ENCODE measurements at places on chromosomes 7 and 10.

DNA sequence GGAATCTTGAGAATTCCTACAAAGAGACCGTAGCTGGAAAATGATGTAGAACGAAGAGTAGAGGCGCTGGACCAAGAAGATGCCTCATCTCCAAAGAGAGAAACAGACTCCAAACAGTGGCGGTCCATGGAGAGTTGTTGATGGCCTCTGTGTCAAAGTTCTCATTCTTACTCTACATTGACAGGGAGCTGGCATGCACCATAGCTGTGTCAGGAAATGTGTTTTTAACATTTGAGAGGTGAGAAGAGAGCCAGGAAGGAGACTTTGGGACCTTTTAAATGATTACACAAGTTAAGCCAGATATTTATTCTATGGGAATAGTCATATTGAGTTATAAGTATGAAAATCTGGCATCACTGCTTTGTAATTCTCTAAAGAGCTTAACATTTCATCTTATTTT is 61.5 kb upstream of the FERD3L start:
- no peak for DNase-seq

DNA sequence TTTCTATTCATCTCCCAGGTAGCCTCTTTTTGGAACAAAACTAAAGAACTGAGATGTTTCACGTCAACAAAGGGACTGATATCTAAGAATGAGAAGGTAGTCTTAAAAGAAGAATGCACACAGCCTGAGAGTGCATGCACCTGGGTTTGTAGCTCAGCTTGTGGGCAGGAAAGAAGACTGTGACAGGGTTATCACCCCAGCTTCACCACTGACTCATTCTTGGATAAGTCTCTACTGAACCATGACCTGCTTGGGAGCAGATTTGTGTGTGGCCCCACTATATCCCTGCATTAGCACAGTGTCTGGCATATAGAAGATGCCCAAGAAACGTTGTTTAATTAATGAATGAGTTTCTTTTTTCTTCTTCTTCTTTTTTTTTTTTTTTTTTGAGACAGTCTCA is 187.5 kb downstream of the GPAM start:
- no peak for DNase-seq

- no peak for DNase-seq
Measured at GRCh38 chr10:1706711-1707110, 30.6 kb downstream of the ADARB2 start.

- no peak for DNase-seq
Measured at GRCh38 chr7:7231000-7231399, 48.7 kb downstream of the C1GALT1 start.

DNA sequence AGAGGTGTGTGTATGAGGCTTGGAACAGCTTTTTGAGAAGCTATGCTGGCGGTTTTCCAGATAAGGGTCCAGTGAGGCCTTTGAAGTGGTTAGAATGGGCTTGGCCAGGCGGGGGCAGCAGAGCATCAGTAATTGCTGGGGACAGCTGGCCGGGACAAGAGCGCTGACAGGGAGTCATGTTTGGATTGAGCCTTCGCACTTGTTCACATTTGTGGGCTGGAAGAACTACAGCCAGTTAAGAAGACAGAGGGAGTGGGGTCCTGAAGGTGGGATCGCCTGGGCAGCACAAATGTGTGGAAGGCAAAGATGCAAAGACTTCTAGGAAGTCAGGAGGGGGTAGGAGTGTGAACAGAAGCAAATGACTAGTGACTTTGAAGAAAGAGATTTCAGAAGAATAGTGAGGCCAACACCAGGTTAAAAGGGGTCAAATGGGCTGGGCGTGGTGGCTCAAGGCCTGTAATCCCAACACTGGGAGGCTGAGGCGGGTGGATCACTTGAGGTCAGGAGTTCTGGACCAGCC is 12.7 kb upstream of the SDHAF3 start:
- DNase-seq, result peak; percentile 65

DNA sequence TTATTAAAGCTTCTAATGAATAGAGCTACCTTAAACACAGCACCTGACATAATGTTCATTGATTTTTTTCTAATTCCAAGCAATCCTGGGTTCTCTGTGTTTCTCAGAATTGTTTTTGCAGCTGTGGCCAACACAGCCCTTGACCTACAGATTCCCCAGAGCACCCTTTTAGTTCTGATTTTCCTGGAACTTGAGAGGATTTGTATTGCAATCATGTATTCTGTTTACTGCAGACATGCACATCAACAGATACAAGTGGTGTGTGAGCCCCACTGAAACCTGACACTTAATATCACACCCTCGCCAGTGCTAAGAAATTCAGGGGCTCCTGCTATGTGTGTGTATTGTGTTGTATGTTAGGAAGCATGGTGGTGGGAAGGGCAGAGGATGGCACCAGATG is 344.2 kb upstream of the POM121L12 start:
- DNase-seq, result no peak

DNA sequence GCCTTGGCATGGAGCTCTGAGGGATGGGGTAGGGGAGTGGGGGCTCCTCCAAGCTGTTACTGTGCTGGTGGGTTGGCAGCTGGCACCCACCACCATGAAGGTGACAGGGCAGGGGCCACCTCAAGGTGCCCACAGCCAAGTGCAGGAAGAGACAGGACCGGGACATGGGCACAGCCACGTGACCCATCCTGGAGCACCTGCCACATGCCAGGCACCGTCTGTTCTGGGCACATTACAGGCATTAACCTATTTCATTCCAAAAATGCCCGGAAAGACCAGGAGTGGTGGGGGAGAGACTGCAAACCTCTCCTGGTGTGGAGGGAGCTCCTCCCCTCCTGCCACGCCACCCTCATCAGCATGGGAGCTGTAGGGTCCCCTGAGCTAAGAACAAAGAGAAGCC is 56.7 kb downstream of the CAMK2B start:
- DNase-seq, result no peak

DNA sequence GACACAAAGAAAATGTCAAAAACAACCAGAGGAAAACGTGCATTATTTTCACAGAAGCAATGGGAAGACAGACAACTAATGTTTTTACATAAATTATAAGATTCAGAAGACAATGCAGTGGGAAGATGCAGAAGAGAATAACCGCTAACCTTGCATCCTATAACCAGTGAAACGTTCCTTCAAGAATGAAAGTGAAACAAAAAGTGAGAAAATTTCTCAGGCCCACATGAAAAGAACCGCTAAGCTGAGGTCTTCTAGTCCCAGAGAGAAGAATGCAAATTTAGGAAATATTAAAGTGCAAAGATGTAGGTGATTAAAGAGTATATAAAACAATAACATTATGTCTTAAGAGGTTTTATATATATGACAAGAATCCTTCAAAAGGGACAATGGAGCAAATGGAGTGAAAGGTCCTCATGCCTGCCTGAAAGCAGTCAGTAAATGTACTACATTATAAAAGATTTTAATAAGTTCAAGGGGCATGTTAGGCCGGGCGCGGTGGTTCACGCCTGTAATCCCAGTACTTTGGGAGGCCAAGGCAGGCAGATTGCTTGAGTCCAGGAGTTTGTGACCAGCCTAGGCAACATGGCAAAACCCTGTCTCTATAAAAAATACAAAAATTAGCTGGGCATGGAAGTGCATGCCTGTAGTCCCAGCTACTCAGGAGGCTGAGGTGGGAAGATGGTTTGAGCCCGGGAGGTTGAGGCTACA is 43.1 kb upstream of the DDC start:
- no peak for DNase-seq

DNA sequence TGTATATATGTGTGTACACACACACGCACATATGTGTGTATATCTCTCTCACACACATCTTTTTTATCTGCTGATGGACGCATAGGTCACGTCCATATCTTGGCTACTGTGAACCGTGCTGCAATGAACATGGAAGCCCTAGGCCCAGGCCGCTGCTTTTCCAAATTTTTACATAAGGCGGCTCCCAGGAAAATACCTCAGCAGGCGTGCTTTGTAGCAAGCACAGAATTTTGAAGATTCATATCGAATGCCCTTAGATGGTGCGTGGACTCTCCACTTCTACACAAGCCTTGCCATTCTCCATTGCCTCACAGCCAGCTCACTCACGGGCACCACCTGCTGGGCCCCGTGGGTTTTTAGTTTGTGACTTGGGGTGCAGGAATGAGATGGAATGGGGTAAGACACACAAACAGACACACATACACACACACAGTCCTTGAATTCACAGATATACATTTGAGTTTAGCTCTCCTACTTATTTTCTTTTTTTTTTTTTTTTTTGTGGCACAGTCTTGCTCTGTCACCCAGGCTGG is 57.9 kb upstream of the RNF32 start:
- no peak for DNase-seq

DNA sequence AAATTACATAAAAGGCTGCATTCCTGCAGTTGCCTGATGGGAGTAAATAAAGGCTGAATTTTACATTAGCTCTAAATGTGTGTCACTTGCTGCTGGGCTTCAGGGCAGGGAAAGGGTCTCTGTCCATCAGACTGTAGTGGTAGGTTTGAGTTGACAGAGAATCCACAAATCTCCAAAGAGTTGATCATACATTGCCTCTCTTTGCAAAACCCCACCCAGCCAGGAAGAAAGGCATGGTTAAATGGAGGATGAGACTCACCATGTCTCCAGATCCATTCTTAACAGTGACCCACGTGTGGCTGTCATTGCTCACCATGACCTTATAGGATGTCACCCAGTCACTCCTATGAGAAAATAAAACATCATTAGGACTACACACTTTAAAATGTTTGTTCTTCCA is 92.8 kb downstream of the CPXM2 start:
- DNase-seq, result no peak

GRCh38 chr7:36203071-36203790 is 50.2 kb downstream of the EEPD1 start:
- no peak for DNase-seq

DNA sequence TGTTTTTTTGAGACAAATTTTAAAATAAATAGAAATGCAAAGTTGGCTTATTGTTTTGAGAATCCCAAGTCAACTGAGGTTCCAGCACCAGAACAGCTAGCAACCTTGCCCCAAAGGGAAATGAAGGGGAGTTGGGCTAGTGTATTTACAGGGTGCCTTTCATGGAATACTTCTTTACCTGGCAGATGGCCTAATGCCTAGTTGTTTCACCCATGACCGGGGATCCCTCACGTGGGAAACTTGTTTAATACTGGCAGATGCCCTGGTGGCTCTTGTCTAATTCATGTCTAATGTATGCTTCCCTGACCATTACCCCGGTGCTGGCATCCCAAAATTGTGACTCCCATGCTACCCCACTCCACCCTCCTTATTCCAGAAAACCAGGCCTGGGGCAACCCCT is 861.1 kb upstream of the ZWINT start:
- DNase-seq, result no peak

DNA sequence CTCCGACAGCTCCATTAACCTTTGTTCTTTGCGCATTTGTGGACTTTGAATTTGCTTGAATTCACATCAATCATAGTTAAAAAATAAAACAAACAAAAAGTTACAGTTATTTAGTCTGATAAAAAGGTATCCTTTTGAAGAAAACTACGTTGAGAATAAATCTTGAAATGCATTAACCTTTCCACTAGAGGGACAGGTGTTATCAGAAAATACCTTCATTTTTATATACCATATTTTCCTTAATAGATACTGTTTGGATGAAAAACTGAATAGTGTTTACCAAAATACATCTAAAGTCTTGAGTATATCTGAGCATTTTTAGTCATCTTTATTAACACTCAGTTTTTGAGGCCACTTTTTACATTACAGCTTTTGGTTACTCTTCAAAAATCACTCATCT is 371.9 kb downstream of the ZWINT start:
- DNase-seq, result no peak

DNA sequence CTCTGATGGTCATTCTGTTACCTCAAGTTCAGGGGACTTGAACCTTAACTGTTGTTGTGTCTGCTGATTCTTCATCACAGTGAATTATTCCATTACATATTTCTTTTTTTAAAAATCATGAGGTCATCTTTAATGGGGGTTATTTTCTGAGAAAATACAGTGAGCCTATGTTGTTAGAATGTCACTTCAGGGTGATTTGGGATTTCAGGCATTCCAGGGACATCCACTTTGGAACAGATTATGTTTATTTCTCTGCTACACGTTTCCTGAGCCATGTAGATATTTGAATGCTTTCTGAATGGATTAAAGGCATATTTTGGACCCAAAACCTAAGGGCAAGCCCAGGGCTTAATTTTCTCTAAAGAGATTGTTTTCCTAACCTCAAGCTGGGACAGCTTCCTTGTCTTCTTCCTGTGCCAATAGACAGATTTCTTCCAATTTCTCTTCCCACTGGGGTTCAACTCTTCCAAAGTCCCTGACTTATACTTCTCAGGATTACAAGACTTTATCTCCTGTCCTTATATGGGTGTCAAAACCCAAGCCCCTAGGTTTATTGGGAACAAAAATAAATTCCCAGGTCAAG is 271.7 kb downstream of the ARHGAP12 start:
- no peak for DNase-seq

- no peak for DNase-seq
Measured at GRCh38 chr10:72258617-72259016, 15.1 kb upstream of the DDIT4 start.

DNA sequence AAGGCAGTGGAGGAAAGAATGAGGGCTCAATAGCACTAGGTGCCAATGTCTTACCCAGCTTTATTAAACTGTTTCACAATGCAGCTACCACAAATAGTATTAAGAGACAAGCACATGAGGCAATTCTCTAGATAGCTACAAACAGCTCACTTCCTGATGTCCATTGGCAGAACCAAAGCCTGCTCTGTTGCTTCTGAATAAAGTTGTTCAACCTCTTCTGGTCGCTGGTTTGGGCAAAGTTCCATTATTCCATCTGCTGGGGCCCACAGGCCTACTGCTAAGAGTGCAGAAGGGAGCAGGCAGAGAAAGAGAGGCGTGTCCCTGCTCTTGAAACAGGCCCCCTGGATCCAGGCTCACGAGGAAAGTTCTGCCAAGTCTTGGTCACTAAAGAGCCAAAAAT is 173.9 kb downstream of the ZNF438 start:
- no peak for DNase-seq

DNA sequence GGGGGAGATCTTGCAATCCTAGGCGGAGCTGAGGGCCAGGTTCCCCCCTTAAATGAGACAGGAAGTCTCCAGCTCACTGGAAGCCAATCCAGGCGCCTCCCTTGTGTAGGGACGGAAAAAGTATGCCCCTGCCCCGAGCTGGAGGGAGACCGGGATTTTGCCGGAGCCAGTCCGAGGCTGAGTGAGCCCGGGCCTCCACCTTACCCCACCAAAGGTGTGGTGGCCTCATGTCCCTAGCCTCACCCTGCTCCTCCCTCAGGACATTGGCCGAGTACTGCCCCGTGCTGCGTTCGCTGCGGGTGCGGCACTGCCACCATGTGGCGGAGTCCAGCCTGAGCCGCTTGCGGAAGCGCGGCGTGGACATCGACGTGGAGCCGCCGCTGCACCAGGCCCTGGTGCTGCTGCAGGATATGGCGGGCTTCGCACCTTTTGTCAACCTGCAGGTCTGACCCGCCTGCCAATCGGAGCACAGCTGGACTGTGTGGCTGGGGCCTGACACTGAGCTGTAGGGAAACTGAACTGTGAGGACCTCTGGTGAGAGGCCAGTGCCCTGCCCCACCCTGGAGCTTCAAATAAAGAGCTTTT is 2.0 kb downstream of the FBXL15 start:
- DNase-seq, result peak; percentile 75

DNA sequence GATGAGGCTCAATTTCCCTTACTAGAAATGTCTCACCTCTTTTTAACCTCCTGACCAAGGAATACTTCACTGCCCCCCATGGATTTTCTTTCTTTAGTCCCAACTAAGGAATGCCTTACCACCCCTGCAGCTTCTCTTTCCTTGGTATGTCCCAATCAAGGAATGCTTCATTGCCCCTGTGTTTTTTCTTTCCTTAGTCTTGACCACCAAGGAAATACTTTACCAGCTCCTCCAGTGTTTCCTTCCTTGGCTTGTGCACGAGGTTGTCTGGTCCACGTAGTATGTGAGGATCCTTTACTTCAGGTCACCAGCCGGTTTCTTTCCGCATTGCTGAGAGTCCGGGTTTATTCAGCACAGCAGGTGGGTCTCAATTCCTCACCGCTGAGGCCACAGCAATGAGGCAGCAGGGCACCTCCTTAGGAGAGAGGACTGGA is 59.3 kb downstream of the CYP2C9 start:
- no peak for DNase-seq
